Upper lobe of right lung (tissue), 1 donor: ENCODE measurements at places on chromosomes 1 and 21. TPM values are rescaled to one million over a fixed set of nuclear protein-coding genes. Genes with fewer than 3 reads are reported as not detected.

- DNase-seq = no peak
Measured at GRCh38 chr1:94396356-94397010, 21.7 kb upstream of the ABCD3 start.

GRCh38 chr1:109391626-109392025 is 6.1 kb downstream of the SORT1 start:
- no peak for DNase-seq

DPT gene
- total RNA-seq = 44.7 TPM

GRCh38 chr1:2279210-2279639 is 51.1 kb downstream of the SKI start:
- DNase-seq = peak; percentile 81

DNA sequence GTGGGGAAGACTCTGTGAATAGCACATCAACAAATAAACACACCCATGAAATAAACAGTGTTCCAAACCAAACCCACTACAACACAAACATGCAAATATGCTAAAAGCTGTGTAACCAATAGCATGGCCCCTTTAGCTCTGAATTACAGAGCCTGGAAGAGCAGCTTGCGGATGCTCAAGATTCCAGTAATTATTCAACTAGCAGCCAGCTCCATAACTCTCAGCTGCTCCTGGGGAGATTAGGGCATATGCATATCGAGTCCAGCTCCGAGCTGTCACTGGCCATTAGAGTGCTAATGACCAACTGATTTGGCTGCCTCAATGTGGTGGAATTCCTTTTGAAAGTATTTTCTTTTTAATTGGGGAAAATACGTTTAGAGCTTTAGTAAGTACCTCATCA is 207.1 kb downstream of the HHAT start:
- no peak for DNase-seq

DNA sequence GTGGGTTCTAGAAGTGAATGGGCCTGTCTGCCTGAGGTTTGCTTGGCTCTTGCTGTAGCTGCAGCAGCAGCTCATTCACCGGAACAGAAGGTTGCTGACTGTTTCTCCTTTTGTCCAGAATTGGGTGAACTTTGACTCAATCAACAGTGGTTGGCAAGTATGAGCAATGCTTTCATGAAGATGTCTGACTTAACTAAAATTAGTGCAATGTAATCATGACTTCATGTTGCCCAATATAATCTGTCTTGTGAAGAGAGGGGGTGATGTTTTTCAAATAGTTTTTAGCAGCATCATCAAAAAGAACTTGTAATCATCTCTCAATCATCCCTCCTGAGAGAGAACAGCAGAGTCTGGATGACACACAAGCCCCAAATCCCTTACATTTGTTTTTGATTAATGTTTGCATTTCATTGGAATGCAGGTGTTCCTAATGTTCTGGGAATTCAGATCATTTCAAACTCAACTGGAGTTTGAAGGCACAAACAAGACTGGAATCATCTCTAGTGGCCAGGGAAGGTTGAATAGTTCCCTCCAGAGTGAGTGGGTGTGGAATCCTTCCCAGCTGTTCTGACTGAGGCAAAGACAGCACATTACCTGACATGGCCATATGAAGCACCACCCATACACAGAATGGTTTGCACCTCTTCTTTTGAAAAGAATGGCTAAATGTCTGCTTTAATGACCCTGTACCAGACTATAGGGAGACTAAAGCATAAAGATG is 82.9 kb downstream of the HLX start:
- DNase-seq = no peak
